ENCODE measurements at places on chromosomes 2 and 18.

- no peak for DNase-seq
These were observed 208.7 kb downstream of the CLIP4 start for GRCh38 chr2:29323961-29324360.

- DNase-seq, result no peak
These were observed 323.4 kb upstream of the EPHA4 start for GRCh38 chr2:221895366-221896121.

DNA sequence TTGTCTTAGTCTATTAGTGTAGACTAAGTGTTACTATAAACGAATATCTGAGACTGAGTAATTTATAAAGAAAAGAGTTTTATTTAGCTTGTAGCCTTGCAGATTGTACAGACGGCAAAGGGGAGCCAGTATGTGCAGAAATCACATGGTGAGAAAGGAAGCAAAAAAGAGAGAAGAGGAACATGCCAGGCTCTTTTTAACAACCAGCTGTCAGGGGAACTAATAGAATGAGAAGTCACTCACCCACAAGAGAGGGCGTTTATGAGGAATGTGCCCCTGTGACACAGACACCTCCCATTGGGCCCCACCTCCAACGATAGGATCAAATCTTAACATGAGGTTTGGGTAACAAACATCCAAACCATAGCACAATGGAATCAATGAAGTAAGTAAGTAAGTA, 20.6 kb upstream of the ZNF804A start:
- DNase-seq, result no peak

DNA sequence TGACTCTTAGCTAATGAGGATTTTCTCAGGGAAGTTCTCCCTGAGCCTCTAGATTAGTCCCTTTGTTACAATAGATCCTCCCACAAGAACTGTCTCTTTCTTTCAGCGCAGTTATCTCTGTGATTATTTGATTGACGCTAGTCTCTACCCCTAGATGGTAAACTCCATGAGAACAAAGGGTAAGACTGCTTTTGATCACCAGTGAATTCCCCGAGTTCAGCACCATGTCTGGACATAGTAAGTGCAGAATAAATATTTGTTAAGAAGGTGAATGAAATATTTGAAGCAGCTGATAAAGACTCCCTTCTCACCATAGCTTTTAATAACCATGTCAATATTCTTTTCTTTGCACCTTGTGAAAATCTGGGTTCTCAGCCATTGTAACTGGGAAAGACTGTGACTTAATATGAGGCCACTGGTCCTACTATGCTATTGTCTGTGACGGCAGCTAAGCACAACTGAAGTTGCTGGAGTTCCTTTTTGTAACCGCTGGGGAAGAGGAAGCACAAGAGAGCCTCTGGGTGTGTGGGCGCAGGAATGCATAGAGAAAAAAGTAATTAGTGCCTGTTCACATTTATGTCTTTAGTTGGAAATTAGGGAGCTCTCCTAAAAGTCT, 214.7 kb downstream of the TGIF1 start:
- no peak for DNase-seq

DNA sequence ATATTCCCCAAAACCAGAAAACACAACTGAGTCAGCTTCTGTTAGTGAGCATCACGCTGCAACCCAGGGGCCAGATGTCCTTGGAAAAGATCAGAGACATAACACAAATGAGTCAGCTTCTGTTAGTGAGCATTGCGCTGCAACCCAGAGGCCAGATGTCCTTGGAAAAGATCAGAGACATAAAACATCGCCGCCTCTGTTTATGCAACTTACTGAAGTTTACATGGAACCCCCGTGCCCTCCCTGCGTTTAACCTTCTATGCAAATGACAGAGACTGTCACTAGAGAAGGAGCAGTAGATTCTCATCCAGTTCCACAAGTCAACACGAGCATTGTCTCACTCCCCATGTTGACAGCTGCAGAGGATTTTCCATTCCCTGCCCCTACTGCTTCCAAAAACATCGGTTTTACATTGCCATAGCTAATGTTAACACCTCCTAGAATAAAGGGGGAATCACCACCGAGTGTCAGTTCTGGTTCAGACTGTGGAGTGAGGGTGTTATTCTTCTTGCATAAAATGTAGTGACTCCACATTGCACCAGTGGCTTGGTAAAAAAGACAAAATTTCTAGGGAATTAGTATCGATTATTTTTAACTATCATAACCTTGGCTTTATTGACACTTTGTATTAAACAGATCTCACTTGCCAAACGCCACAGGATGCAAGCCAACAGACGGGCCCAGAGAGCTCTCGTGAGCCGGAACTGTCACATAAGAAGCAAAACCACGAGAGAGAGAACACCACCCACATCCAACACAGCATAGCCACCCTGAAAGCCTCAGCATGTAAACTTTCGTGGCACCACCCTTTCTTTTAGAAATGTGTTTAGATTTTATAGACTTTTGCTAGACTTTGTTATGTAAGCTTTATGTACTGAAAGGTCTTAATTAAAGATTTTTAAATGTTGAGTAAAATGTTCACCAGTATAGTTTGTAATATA, 87.7 kb downstream of the SH3YL1 start:
- peak; percentile 24 for DNase-seq

- DNase-seq, result no peak
These were observed 524.1 kb upstream of the CNTNAP5 start for GRCh38 chr2:123500988-123501387.

- DNase-seq, result no peak
These were observed 156.9 kb downstream of the CCBE1 start for GRCh38 chr18:59540346-59540745.

DNA sequence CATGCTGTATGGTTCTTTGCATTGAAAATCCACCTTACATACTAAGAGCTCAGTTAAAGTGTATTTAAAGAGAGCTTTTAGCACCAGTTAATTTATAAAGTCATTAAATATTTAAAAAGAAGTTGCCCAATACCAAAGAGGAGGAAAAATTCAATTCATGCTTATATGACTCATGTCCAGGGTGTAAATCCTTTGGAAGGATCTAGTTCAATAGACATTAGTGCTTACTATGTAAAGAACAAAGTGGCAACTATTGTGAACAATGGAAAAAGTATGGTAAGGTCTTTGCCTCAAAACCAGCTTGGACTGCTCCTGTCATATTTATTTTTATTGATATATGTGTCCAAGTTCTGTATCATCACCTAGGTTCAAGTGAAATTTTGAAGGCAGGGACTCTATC, 90.5 kb downstream of the SCN9A start:
- DNase-seq, result no peak

DNA sequence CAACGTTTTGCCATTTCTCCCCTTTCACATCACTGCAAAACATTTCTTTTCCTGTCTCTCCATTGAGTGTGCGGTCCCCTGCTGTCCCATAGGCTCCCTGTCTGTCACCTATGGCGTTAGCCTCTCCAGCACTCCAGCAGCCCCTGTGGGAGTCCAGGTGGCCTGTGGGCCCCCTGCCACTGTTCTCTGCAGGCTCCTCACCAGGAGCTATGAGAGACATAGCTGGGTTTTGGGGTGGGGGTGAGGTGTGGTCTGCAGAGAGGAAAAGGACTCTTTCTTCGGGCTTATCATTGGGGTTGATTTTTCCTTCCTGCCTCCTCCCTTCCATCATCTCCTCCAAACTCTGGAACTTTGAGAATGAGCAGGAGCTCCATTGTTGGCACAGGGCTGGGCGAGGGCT, 36.1 kb upstream of the IGFBP5 start:
- no peak for DNase-seq

- no peak for DNase-seq
These were observed 127.1 kb upstream of the SLC35G4 start for GRCh38 chr18:11482271-11482670.

GRCh38 chr2:15943378-15944280, 3.3 kb downstream of the MYCN start:
- no peak for DNase-seq

GRCh38 chr2:105744909-105745853, at the start of gene NCK2:
Gene NCK2 (plus strand): TSS chr2:105744912. CDS start chr2:105855064, 110,152 bp downstream.
- no peak for DNase-seq

- no peak for DNase-seq
These were observed 67.5 kb downstream of the EVA1A start for GRCh38 chr2:75493230-75493629.

GRCh38 chr2:36952748-36953197, 13.6 kb downstream of the STRN start:
- no peak for DNase-seq

All from activated T-helper 1 cell treated with anti-CD3 and anti-CD28 coated beads, Interleukin-2, amount 50 U/mL, for 16 hours (primary cell).